Hippocampal formation (tissue), 2 donors: ENCODE measurements at places on chromosomes 11 and 22.

GRCh38 chr11:102451041-102451680 lies 1.4 kb downstream of the TMEM123 start:
- no peak for DNase-seq

- no peak for DNase-seq
These were observed 379.3 kb downstream of the OPCML start for GRCh38 chr11:133153031-133153430.

DNA sequence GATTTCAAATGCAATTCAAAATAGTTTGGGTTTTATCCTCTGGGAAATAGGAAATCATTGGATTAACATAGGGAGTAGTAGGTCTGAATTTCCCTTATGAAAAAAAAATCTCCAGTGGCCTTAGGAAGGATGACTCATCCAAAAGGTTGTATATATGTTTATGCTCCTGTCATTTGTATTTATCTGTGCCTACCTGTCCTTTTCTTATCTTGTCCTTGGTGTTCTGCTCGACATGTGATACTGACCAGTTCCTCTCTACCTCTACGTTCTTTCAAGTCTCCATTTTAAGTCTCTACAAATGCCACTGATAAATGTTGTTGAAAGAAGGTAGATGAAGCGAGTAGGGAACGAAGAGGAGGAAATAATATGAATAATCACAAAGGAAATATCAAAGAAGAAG lies 3.0 kb upstream of the SOX6 start:
- DNase-seq, result no peak

GRCh38 chr22:40666151-40666848 lies 13.0 kb upstream of the MCHR1 start:
- DNase-seq, result no peak

GRCh38 chr11:10380921-10381320 lies 74.1 kb upstream of the AMPD3 start:
- no peak for DNase-seq

DNA sequence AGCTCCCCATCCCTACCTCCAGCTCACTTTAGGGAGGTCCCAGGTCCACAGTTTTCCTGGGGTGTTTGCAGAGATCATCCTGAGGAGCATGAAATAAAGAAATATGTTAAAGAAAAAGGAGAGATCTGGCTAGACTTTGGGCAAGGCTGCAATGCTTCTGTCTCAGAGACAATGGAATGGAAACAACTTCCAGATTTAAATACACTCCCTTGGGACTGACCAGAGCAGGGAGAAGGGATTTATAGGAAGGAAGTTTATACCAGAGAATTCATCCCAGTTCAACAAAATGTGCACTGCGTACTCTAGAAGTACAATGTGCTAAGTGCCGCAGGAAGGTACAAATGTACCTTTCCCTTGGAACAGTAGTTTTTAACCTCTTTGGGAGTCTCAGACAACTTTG lies 40.4 kb downstream of the ETS1 start:
- DNase-seq, result no peak

DNA sequence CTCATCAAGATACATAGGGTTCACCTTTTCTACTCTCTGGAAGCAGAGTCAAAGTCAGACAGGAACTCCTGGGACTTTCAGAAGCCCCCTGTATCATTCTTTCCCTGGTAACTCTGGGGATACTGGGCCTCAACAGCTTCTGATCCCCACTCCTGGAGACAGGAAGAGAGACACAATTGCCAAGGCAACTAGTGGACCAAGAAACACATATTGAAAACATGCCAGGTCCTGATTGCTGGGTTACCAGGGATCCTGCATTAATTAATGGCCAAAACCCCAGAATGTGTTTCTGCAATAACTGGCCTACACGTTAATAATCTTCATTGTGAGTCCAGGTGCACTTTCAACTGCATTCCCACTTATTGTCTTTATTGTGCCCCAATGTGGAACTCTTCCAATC lies 260.8 kb upstream of the POU2AF2 start:
- DNase-seq, result no peak

GRCh38 chr11:2736577-2737225 lies 36.9 kb upstream of the KCNQ1OT1 start:
- DNase-seq, result no peak

- DNase-seq, result no peak
These were observed 59.9 kb downstream of the MPPED1 start for GRCh38 chr22:43471606-43472135.

DNA sequence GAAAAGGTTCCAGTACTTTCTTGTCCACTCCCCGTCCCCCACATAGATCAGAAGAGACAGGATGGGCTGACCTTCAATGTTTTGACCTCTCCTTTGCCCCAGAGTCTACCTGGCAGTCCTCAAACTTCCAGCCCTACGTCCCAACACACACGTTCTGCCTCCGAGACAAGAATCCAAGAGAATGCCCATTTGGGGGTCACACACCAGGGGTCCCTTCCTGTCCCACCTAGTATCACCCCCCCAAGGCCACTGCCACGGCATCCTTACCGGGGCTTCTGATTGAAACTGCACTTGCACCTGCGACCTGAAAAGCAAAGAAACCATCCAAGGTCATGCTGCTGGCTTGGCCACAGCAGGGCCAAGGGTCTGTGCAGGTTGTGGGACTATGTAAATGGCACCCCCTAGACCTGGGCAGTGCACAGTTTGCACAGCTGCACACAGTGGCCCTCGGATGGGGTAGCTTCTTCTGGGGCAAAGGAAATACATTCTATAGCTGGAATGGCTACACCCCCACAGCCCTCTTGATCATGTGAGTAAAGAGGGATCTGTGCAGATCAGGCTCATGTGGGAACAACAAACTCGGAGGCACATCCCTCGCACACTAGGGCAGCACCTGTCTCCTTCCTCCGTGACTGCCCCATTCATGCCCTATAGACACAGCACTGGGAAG lies 16.5 kb upstream of the FXYD2 start:
- DNase-seq, result no peak

DNA sequence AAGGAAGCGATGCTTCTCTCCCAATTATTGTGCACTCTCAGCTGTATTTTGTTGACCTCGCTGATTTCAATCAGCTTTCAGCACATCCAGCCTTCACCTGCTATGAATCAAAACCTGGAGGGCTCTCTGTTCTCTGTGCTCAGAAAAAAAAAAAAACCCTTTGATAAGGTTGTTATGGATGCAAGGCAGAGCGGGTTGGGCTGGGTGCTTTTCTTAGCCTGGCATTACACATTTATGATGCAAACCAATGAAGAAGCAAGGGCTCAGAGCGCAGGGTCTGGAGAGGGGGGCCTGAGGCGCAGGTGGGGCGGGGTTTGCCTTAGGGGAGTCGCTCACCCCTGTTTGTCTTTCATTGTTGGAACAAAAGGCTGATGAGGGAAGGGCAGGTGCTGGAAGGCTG lies 86.0 kb upstream of the CADM1 start:
- no peak for DNase-seq

- DNase-seq, result peak; percentile 11
These were observed 37.3 kb downstream of the PHF21B start for GRCh38 chr22:44972363-44973083.

DNA sequence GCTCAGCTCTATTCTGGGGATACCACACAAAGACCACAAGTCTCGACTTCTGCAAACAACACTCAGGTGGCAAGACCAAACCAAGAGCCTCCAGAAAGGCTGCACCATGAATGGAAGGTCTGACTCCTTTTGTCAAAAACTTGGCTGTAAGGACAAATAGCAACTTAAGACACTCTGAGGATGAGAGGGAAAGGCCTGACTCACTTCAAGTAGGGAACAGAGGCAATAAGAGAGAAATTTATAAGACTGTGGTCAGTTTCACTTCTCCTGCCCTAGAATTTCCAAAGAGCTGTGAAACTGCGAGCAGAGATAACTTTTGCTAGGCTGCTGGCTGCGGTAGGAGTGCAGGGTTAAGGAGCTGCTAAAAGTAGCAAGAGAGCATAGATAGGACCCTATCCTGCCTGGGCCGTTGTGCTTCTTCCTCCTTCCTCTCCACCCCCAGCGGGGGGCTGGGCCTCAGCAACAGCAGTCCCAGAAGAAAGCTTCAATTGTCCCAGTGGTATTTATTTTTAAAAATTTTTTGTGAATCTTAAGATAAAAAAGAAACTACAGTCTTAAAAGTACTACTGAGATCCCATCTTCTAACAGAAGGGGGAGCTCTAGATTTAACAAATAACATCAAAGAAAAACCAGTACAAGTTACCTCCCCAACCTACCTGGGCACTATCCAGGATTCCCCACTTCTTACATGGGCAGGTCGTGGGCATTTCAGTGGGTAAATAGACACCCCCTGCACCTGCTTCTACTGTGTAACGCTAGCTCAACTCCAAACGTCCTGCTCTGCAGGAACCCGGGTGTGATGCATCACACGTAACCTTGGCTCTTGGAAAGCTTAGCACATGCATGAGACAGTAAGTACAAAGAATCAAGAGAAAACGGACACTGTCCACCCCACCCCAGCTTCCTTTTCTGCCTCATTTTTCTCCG lies 66.4 kb downstream of the SGSM3 start:
- peak; percentile 52 for DNase-seq

DNA sequence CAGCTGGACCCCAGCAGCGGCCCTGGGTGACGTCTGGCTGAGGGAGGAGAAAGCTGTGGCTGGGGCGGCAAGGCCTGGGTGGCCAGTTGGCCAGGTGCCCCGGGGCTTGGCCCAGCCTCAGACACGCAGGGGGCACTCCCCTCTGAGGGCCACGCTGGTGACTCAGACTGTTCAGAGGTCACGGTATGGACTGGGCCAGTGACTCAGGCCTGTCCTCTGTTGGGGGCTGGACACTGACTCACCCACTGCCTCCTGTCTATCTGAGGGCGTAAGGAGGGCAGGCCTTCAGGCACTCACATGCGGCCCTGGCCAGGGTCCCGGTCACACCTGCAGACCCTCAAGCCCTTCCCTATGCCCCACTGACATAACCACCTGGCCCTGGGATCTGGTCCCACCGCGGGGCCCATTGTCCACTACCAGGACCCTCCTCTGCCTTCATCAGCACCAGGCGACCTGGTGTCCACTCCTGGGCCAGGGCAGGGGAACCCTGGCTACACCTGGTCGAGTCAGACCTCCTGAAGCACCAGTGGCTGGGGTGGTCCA lies 3.7 kb upstream of the MUC5AC start:
- DNase-seq, result no peak
